Germinal center (tissue), 1 donor: ENCODE measurements at places on chromosomes 6 and 20.

DNA sequence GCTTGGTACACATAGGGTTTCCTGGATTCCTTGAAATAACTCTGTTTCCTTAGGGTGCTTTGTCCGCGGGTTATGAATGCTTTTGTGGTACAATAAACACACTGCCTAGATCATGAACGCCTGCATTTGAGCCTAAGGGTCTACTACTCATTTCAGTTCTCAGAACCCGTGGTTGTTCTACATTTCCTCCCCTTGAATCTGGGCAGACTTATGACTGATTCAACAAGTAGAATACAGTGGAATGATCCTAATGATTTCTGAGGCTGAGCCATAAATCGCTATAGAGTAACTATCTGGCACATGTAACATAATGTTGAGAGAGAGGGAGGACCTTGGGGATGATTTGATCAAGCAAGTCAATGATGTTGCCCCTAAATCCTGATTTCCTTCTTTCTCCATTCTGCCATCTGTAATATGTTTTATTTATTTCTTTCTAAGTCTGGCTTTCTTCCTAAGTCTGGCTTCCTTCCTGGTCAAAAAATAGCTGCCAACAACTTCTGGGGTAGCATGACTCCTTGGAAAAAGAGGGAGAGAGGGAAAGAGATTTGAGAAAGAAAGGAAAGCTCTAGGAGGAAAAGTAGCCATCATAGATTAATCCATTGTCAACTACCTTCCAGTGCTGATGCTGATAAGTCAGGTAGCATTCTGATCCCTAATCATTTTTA lies 23.0 kb downstream of the ABRACL start:
- no peak for DNase-seq

DNA sequence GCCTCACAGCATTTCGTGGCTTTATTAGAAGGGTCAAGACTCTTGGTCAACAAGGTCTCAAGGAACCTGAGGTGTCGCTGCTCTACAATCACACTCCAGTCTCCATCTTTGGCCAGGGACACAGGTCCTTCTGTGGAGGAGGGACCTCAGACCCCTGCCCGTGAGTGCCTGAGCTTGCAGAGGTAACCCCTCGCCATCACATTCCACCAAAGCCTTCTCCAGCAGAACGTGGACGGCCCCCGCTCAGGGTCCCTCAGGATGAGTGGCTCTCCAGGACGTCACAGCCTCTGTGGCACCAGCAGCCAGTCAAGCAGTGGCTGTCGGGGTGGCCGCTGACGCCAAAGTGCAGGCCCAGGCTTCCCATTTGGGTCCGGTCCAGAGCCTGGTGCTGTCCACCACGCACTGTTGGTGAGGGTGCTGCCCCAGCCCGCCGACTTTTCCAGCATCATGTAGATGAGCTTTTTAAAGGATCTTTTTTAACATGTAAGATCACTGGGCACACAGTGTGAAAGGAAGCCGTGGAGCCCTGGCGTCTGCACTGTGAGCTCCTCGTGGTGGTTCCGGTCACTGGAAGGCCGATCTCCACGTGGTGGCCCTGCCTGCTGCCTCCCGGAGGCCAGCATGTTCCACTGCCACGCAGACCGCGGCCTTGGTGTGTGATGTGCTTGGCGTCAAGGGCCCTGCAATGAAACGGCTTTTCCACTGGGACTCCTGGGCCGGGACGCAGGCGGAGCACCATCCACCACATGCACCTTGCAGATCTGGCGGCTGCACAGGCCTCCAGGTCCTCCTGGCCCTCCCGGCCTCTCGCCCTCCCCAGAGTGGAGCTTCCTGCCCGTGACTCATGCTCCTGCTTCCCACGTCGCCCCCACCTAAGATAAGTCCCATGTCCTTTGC lies 8.3 kb upstream of the KIF25 start:
- DNase-seq = no peak

GRCh38 chr20:46240065-46240464 lies 68.2 kb downstream of the CDH22 start:
- no peak for DNase-seq

DNA sequence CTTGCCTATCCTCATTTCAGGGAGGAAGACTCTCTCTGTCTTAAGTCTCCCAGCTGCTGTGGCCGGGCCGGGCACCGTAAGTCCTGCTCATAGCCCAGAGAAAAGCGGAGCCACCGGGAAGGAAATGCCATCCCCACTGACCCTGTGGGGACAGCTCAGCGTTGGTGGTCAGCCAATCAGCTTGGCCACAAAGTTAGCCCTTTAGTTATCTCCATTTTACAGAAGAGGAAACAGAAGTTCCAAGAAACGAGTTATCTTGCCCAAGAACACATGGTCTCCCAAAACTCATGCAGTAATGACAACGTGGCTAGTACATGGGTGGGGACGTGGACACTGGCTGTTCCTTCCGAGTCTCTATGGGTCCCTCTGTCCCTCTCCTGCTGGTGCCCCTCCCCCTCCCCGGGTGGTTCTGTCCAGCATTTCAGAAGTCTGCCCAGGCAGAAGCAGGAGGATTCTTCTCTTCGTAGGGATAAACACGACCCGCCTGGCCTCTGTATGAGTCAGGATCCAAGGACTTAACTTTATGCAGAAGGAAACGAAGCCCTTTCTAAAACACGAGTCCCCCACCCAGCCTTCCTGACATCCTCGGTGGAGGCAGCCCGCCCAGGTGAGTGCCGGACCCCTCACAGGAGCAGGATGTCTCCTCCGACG lies 273.8 kb downstream of the CDH4 start:
- DNase-seq = no peak

GRCh38 chr6:80022803-80023202 lies 18.4 kb downstream of the TTK start:
- DNase-seq = no peak

- no peak for DNase-seq
These were observed 120.3 kb downstream of the BMP7 start for GRCh38 chr20:57146155-57146554.

GRCh38 chr6:10338151-10338550 lies 76.7 kb downstream of the TFAP2A start:
- DNase-seq = no peak

- no peak for DNase-seq
These were observed 348.8 kb upstream of the PLCB4 start for GRCh38 chr20:8720089-8720488.

DNA sequence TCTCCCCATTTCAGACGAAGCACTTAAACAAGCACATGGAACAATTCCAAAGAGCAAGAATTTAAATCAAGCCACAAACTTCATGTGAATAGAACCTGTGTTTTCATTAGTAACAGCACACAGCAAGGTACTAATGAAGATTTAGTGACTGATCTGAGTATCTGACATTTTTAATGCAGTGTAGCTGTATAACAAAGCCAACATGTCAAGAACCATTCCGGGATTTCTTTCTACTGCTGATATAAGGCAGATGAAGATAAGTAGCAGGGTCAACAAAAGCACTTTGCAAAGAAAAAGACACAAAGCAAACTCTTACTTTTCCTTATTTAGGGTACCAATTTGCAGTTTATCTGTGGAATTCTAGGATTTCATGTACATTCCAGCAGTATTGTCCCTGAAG lies 11.3 kb downstream of the SLC17A5 start:
- no peak for DNase-seq

- no peak for DNase-seq
These were observed 113.8 kb upstream of the MAFB start for GRCh38 chr20:40802886-40803285.

DNA sequence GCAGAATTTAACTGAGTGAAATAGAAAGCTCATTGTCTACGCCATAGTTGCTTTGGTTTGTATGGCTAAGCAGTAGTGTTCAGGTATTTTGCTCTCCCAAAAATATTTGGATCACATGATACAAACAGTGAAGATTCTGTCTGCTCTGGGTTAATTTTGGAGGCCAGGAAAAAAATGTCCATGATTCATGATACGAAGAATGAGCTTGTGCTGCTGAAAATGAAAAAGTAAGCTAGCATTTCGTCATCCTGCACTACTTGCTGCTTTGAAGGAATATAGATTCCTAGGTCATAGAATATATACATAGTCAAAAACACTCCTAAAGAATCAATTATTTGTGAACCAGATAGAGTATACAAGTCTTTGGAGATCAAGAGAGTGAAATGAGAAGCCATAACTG lies 8.3 kb downstream of the WRNIP1 start:
- no peak for DNase-seq

DNA sequence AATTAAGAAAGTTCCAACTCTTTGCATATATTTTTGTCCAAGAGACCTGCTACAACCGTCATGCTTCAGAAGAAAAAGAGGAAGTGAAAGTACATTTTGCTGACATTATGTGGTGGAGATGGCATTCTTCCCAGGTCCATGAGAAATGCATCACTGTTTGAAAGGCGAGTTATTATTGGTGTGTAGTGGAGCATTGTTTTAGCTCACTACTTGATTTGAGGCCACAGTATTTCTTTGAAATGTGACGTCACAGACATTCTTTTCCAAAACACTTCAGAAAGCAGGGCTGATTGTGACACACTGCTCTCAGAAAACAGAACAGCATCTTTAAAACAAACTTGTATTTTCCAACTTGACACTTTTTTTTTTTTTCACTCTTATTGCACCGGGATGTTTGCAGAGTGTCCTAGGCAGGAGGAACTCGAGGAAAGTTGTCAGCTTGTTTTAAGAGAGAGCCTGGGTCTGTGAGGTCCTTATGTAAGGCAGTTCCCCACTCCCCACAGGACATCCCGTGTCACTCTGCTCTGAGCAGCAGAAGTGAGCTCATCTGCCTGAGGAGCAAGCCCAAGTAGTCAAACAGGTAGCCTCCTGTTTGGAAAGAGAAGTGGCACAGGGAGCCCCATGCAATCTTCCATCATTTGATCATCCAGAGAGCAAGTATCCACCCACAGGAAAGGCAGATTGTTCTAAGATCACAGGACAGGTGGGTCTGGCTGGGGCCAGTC lies 1.1 kb downstream of the SPTLC3 start:
- peak; percentile 17 for DNase-seq

GRCh38 chr6:80347101-80347500 lies 240.6 kb downstream of the BCKDHB start:
- no peak for DNase-seq

GRCh38 chr20:57622579-57623381 lies 2.6 kb upstream of the ZBP1 start:
- peak; percentile 73 for DNase-seq
